ENCODE measurements at places on chromosomes 5 and 9.

DNA sequence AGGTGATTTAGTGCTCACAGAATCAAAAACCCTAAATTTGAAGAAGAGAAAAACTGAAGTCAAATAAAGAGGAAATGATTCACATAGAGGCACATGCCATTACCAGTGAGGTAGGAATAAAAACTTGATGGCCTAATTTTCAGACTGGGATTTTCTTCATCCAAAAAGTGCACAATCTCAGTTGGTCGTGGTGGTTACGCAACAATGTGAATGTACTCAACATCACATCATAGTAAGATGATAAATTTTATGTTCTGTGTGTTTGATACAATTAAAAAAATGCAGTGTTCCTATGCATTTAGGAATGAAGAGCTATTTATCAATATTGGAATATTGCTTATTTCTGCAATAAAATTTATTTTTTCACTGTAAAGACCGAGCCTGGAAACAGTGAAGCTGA, 60.7 kb downstream of the SV2C start:
- no peak for DNase-seq

DNA sequence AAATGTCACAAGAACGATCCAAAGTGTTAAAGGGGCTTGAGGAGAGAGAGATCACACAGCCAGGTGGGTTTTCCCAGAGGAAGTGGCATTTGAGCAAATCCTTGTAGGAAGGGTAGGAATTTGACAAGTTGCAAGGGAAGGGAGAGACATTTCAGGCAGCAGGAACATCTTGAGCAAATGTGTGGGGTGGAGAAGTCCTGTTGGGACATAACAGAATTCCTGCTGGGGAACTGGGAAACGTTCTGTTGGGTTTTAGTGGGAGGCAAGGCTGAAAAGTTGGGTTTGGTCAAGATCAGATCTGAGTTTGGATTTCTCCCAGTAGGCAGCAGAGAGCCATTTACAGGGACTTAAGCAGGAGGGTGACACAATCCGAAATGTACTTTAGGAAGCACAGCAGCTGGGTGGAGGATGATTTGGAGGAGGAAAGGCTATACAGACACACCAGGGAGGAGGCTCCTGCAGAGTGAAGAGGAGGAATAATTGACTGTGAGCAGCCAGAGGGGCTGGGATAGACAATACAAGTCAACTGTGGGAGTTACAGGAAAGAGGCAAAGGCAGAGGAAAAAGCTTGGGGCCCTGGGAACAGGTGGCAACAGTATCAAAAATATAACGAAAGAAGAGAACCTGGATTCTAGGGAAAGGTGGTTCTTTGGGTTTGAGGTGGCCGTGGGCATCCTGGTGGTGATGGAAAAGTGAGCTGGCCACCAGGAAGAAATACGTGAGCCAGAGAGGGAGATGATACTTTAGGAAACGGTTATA, 3.1 kb upstream of the ZSWIM6 start:
- DNase-seq, result no peak

- no peak for DNase-seq
Observed at GRCh38 chr5:165521816-165522610, 2016.6 kb downstream of the MAT2B start.

- no peak for DNase-seq
Observed at GRCh38 chr9:73006986-73007385, 54.1 kb upstream of the ALDH1A1 start.

- DNase-seq, result peak; percentile 38
Observed at GRCh38 chr5:119943148-119943547, 313.8 kb downstream of the FAM170A start.

DNA sequence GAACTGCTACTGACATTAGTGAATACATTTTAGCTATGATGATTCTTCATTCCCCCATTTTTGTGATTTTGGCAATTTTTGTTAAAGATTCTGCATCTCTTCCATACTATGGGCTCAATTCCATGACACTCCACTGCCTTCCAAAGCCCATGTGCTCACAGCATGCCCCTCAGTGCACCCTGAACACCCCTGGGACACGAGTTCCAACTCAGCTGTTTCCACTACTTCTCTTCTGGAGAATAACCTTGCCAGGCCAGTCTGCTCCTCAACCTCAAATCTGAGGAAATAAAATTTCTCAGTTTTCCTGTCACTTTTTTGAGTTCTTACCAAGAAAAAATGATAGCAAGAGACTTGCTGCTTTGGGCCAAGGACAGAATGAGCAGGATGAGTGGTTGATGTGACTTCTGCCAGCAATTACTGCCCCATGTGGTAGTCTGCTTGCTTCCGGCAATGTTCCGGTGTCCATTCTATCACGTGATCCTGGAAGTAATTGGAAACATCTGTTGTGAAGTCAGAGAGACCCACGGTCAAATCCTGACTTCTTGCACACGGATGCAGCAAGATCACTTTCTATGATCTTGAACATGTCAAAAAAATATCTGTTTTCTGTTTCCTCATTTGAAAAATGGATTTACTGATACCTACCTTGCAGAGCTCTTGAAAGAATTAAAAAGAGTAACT, 58.3 kb downstream of the EGFLAM start:
- DNase-seq, result no peak

GRCh38 chr9:20227166-20227874, 395.0 kb downstream of the MLLT3 start:
- DNase-seq, result no peak

GRCh38 chr5:171263181-171263580, 45.9 kb upstream of the TLX3 start:
- peak; percentile 81 for DNase-seq

GRCh38 chr9:126752881-126753670, 51.8 kb upstream of the ZBTB43 start:
- no peak for DNase-seq

- DNase-seq, result peak; percentile 24
Observed at GRCh38 chr9:69199769-69200470, 25.8 kb downstream of the TJP2 start.

DNA sequence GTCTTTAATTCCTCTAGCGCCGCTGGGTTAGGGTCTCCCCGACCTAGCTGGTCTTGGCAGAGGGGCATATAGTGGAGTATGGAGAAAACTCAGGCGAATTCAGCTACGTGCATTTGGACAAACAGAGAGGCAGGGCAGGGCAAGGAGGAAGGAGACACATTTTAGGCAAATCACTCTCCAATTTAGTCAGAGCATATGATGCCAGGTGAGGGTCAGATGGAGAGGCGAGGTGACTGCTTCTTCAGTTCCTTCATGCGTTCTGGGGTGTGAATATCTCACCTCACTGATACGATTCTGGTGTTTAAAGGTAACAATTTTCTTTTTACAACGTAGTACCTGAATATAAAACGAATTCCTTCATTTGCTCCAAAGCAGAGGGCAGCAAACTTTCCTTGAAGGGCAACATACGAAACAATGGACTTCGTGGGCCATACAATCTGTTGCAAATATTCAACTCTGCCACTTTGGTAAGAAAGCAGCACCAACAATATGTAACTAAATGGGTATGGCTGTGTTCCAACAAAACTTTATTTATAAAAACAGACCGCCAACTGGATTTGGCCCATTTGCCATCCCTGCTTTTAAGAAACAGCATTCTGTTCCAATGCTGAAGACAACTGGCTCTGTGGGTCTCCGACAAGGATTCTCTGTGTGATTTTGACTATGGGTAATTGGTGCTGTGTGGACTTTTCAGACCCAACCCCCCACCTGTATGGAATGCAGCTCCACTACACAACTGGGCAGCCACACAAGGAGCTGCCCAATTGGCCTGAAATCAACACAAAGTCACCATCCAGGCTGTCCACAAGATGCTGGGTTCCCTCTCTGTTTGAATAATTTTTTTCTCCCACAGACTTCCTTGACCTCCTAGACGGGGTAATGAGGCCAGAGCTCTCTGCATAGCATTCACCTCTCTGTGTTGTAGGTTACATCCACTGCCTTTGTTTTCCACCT, 53.8 kb downstream of the RAPGEF1 start:
- DNase-seq, result no peak

- DNase-seq, result no peak
Observed at GRCh38 chr9:4716163-4716562, 24.8 kb downstream of the AK3 start.

- DNase-seq, result no peak
Observed at GRCh38 chr5:142955628-142956027, 185.5 kb downstream of the ARHGAP26 start.

GRCh38 chr5:132099076-132099748, 25.6 kb downstream of the CSF2 start:
- no peak for DNase-seq

GRCh38 chr5:141848744-141849414, 29.3 kb downstream of the PCDH1 start:
- DNase-seq, result no peak

DNA sequence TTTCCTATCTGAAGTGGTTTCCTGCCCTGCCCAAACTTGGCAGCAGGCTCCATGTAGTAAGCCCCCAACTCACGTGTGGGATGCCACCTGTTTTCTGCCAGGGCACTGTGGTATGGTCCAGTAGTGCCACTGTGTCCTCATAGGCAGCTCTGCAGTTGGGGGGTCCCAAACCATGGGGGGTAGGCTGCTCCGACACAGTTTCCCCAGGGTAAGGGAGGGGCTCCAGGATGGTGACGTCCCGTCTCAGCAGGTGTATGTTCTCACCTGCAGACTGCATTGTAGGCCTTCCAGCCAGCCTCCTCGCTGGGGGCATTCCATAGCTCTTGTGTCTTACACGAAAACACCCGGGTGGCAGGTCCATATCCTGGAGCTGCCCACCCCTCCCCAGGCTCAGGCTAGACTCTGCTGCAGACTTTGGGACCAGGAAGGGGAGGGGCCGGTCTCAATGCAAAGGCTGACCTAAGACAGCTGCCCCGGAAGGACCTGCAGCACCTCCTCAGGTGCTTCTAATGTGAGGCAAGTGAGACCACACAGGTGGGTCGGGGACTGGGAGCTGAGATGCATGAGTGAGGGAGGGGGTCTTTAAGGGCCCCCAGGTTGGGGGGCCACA, 330.5 kb upstream of the IRX4 start:
- DNase-seq, result no peak

GRCh38 chr5:74581988-74582365, 58.6 kb downstream of the ENC1 start:
- DNase-seq, result no peak

GRCh38 chr5:180343831-180344695, 9.1 kb downstream of the GFPT2 start:
- no peak for DNase-seq

- no peak for DNase-seq
Observed at GRCh38 chr5:31408814-31409213, 123.1 kb downstream of the DROSHA start.

DNA sequence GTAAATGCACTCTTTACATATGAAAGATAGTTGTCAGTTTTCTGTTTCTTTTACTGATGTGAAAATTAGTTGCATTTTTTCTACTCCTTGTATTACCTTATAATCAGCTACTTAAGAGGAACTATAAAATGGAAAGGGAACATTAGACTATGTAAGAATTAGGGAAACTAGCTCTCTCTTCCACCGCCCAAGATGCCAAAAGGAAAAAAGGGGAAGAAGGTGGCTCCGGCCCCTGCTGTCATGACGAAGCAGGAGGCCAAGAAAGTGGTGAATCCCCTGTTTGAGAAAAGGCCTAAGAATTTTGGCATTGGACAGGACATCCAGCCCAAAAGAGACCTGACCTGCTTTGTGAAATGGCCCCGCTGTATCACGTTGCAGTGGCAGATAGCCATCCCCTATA, 15.2 kb upstream of the HOMER1 start:
- DNase-seq, result no peak

- DNase-seq, result peak; percentile 27
Observed at GRCh38 chr5:135741040-135741439, 93.4 kb upstream of the SLC25A48 start.

DNA sequence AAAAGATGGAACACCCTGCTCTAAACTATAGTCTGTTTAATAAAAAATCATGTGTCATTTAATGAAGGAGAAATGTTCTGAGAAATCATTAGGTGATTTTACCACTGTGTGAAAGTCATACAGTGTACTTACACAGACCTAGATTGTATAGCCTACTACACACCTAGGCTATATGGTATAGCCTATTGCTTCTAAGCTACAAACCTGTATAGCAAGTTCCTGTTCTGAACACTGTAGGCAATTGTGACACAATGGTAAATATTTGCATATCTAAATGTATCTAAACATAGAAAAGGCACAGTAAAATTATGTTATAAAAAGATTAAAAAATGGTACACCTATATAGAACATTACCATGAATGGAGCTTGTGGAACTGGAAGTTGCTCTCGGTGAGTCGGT, 40.6 kb downstream of the EFNA5 start:
- DNase-seq, result no peak

DNA sequence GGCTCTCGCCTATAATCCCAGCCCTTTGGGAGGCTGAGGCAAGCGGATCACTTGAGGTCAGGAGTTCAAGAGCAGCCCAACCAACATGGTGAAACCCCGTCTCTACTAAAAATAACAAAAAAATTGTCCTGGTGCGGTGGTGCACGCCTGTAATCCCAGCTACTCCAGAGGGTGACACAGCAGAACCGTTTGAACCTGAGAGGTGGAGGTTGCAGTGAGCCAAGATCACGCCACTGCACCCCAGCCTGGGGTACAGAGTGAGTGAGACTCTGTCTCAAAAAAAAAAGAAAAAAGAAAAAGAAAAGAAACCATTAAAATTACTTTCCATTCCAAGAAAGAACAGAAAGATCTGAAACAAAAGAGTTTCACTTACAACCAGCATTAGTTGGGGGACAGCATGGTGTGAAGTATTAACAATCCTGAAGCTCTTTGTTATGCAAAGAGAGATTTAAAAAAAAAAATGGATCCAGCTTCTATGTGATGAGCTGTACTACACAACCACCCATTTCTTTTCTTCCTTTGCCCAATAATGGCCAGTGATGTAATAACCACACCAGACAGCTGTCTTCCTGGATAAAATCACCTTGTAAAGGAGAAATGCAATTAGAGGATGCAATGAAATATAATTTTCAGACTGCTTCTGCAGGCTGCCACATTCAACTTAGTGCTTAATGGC, 76.9 kb downstream of the MED27 start:
- peak; percentile 38 for DNase-seq

DNA sequence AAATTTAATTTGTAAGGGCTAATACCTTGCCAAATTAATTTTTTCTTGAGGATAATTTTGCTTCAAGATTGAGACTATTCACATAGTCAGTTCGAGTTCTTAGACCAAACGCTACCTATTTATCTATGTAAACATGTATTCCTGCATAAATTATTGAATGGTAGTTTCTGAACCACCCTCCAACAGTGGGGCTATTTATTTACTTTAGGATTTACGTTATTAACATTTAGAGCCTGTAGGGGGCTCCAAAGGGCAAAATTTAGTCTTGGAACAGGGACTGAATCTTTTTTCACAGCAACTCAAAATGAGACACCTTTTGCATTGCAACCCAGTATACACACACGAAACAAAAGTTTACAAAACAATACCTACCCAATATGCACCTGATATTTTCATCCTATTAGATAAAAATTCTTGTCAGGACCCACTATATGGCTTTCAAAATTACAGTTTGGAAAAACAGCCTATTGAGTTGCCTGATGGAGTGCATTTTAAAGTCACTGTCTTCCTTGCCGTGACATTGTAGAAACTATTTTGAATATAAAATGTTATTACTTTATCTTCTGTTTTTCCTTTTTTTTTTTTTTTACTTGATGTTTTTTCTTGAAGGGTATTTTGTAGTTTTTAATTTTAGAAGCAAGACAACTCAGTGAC, 47.1 kb upstream of the POU4F3 start:
- DNase-seq, result peak; percentile 86

Measured in hematopoietic multipotent progenitor cell treated with erythropoietin and hydrocortisone succinate and interleukin-3 and kit ligand, for 4 days (in vitro differentiated cells).